ENCODE measurements at places on chromosomes 6 and 20.

DNA sequence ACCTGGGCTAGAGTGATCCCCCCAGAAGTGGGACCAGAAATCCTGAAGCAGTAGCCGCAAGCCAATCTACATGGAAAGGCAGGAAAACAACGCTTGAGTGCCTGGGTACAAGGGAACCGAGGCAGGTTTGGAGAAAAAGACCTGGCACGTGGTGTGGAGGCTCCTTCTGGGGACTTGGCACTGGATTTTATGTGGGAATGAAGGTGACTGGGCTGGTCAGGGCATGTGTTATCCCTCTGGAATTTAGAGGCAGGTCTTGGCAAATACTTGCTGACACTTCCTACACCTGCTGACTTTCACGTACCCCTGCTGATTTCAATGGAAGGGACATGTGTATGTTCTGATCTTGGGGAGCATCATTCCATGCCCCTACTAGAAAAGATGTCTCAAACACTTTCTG, 25.0 kb upstream of the FAM217A start:
- no peak for DNase-seq

DNA sequence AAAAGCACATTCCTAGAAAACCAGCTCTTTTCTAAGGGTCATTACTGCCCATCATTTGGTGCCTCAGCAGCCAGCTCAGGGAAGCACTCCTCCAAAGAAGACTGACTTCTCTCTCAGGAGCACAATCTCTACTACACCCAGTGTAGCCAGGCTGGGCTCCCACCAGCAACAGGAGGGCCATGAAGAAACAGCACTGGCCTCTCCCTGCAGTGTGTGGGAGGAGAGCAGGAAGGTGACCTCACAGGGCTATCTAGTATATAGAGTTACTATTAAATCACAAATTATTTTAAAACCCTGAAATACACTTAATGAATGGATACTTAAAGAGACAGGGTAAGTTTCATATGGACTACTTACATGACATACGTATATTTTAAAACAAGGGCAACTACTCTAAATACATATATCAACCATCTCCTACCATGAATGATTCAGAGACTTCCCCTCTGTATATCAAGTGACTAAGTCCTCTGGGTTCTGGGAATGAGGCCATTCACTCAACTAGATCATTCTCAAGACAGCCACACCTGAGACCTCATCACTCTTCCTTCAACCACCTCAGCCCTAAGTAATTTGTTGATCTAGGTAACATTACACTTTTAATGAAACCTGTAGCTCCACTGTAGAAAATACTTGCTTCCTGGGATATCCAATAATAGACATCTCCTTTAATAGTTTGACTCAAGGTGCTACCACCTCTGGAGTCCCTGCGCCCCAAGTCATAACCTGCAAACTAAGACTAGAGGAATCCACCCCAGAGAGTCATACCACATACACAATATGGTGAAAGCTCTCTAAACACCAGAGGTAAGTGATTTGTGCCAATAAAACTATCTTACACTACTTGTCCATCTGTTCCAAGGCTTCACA, 25.2 kb downstream of the TBX18 start:
- no peak for DNase-seq

DNA sequence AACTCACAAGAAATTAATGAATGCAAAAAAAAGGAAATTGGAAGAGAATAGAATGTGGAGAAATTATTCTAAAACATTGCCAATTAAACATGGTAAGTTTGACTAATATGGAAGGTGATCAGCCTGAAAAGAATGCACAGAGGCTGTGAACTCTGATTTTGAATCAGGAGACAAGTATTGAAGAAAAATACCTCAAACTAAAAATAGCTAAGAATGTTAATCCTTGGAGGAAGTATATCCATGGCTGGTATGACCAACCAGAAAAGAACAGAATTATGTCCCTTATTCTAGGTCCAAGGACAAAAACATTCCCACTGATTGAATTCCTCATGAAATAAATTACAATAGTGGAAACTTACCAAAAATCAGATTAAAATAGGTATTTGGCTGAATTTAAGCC, 7.3 kb upstream of the RIMS1 start:
- no peak for DNase-seq

- DNase-seq, result no peak
These were observed 117.9 kb downstream of the SNX5 start for GRCh38 chr20:17850684-17851026.

- DNase-seq, result no peak
These were observed 32.6 kb downstream of the PLG start for GRCh38 chr6:160734627-160735026.

- DNase-seq, result no peak
These were observed 60.5 kb upstream of the SLC22A23 start for GRCh38 chr6:3517350-3517749.

DNA sequence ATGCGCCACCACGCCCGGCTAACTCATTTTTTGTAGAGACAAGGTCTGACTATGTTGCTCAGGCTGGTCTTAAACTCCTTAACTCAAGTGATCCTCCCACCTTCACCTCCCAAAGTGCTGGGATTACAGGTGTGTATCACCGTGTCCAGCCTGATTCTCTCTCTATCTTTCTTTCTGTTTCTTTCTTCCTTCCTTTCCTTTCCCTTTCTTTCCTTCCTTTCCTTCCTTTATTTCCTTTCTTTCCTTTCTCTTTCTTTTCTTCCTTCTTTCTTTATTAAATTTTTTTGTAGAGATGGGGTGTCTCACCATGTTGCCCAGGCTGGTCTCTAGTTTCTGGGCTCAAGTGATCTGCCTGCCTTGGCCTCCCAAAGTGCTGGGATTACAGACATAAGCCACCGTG, 38.7 kb upstream of the MTHFD1L start:
- no peak for DNase-seq

- no peak for DNase-seq
These were observed 62.2 kb downstream of the RFPL4B start for GRCh38 chr6:112409311-112409710.

DNA sequence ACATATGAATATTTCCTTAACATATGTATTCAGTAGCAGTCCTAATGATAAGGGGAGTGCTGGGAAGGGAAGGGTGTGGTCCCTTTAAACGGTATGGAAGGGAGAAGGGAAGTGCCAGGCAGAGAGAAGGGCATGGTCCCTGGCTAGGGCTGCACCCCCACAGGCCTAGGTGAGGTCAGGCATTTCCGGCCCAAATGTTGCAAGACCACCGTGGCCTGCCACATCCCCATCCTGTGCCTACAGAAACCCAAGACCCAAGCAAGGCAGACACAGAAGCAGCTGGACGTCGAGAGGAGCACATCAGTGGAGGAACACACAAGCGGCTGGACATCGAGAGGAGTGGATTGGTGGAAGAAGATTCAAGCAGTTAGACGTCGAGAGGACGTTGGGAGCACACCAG, 5.9 kb downstream of the RRAGD start:
- DNase-seq, result no peak

DNA sequence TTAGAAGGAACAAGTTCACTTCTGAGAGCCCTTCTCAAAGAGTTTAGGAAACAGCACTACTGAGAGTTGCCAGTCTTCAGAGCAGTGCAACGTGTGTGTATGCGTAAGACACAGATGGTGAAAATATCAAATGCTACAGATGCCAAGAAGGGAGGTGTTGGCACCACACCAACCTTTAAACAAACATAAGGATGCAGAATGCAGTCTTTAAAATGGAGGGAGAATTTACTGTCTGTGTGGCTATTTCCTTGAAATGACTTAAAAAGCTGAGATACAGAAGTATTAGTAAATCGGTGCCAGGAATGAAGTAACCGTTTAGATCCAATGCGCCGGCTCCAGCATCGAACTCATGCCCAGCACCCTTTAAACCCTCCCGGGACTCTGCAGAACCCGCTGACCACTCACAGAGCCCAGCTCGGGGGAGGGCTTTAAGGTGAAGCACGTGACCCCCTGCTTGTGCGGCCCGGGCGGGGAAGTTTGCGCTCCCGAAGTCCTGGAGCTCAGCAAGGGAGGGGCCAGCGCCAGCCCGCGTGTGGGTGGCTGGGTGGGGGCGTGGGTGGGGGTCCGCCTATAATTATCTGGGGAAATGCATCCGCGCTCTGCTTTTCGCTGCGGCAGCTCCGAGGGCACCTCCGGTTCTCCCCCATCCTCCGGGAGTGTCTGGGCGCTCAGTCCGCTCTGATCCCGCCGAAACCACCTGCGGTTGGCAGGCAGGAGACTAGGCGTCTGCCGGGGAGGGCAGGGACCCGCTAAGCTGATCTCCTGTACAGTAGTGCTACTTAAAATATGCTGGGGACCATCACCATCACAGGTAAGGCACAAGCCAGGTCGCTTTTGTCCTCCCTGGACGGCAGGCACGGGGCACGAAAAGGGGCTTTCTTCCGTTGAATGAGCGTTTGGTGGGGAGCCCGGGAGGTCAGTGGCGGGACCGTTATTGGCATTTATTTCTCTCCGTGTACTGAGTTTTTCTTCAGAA, 66.0 kb downstream of the ZBTB2 start:
- no peak for DNase-seq

DNA sequence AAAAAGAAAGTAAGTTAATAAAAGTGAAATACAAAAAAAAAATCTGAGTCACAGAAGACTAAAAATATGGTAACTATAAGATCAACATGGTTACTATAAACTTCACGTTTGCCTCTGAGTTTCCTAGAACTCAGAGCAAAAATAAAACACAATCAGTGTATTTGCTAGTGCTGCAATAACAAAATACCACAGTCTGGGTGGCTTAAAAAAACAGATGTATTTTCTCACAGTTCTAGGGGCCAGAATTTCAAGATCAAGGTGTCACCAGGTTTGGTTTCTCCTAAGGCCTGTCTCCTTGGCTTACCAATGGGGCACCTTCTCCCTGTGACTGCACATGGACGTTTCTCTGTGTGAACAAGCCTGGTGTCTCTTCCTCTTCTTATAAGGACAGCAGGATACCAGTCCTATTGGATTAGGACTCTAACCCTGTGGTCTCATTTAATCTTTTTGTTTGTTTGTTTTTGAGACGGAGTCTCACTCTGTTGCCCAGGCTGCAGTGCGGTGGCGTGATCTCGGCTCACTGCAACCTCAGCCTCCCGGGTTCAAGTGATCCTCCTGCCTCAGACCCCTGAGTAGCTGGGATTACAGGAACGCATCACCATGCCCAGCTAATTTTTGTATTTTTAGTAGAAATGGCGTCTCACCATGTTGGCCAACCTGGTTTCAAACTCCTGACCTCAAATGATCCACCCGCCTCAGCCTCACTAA, 104.9 kb upstream of the LOC128125822 start:
- no peak for DNase-seq

DNA sequence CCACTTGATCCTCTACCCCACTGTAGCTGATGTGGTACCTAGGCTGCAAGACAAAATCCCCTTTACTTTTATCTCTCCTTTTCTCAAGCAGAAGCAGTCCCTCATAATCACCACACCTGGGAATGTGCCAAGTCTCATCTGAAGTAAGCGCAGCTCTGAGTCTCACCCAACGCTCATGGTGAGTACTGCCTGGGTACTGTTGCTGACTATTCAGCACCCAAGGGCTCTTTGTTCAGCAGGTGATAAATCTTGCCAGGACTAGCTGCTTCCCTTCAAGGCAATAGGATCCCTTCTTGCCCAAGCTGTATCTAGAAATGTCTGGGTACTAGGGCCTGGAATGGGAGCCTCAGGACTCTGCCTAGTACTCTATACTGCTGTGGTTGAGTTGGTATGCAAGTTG, 70.9 kb downstream of the GCLC start:
- DNase-seq, result no peak

GRCh38 chr20:9136114-9136513, 67.2 kb downstream of the PLCB4 start:
- no peak for DNase-seq

- no peak for DNase-seq
These were observed 77.3 kb downstream of the SEL1L2 start for GRCh38 chr20:13913131-13913530.

DNA sequence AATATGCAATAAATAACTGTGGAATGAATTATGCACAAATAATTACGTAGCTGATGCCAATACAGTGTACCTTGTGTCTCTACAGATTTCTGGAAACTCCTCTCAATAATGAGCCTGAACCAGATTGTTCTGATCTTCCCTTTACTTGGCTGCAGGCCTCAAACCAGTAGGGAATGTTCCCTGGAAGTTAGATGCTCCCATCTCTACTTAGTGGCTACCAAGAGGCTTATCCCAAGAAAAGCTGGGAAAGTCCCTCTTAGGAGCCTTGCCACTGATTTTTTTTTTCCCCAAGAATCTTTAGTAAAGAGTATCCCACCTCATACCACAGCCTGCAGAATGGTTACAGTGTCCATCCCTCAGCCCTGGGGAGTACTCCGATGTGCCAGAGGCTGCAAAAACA, 702.1 kb downstream of the RFPL4B start:
- no peak for DNase-seq

DNA sequence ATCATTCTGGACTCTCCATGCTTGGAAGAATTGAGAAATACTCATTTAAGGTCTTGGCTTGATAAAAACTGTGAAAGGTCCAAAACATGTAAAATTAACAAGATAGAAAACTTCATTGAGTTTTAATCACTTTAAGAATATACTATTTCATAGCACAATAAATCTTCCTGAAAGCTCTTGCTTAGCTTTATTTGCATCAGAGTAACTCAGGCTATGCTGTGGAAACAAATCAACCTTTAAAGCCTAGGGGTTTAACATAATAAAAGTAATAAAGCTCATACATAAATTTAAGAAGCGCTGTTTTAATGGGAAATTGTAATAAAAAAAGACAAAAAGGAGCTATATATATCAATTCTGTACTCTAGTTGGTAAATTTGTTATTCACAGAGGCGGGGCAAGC, 77.2 kb upstream of the PTCHD4 start:
- DNase-seq, result no peak

- no peak for DNase-seq
These were observed 74.6 kb upstream of the THBS2 start for GRCh38 chr6:169328112-169328801.

GRCh38 chr6:166365221-166365620, 17.5 kb downstream of the MPC1 start:
- no peak for DNase-seq

GRCh38 chr6:116165596-116165995, 39.7 kb upstream of the COL10A1 start:
- DNase-seq, result no peak

- no peak for DNase-seq
These were observed 10.2 kb upstream of the PEX7 start for GRCh38 chr6:136812174-136812573.

GRCh38 chr6:63635215-63635587, 401 bp upstream of the PHF3 start:
- DNase-seq, result peak; percentile 26

GRCh38 chr6:164347455-164347854, 932.9 kb downstream of the QKI start:
- DNase-seq, result no peak

DNA sequence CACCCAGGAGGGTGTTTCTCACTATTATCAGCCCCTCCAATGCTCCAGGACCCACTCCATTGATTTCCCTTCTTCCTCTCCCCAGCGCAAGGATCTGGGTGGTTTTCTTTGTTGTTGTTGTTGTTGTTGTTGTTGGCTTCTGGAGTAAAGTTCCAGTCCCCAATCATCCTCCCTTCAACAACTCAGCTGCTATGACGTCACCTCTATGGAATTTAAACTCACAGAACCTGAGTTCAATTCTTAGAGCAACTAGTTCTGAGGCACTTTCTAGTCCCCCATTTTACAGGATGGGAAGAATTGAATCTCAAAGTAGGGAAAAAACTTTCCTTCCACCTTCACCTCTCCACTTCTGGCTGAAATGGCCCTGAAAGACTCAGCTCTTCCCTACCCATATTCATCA, 9.7 kb upstream of the WFDC8 start:
- DNase-seq, result no peak

GRCh38 chr6:170006900-170007467, 255.6 kb downstream of the ERMARD start:
- DNase-seq, result peak; percentile 7

- DNase-seq, result peak; percentile 33
These were observed 27.1 kb downstream of the BCAS1 start for GRCh38 chr20:54043076-54043967.

GRCh38 chr20:20806121-20807095, 94.0 kb upstream of the RALGAPA2 start:
- DNase-seq, result no peak

Data from stimulated activated CD8-positive, alpha-beta memory T cell treated with anti-CD3 and anti-CD28 coated beads, Interleukin-4, amount 100 ng/mL, for 48 hours (primary cell).